Activated naive CD8-positive, alpha-beta T cell treated with anti-CD3 and anti-CD28 coated beads, Interleukin-2, amount 50 U/mL, for 24 hours (primary cell): ENCODE measurements at places on chromosomes 2 and 18.

DNA sequence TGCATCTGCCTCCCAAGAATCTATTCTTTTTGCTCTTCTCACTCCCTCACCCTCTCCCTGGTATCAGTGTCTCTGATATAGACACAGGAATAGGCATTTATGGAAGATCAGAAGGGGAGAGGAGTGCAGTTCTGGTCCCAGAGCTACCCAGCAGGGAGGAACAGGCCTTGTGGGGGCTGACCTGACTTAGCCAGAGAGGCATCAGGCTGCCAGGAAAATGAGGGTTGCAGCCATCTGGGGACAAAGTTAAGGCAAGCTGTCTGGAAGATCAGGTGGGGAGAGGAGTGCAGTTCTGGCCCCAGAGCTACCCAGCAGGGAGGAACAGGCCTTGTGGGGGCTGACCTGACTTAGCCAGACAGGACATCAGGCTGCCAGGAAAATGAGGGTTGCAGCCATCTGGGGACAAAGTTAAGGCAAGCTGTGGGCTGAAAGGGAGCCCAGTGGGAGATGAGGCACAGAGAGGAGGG, 69.9 kb upstream of the HK2 start:
- peak overlapping the region; percentile 15 for H3K27ac ChIP-seq
- H3K4me3 ChIP-seq = no peak overlapping the region
- DNase-seq = no peak
- no peaks in the 10 kb centered on the region for H3K27me3 ChIP-seq
- H3K36me3 ChIP-seq = no peaks in the 10 kb centered on the region

DNA sequence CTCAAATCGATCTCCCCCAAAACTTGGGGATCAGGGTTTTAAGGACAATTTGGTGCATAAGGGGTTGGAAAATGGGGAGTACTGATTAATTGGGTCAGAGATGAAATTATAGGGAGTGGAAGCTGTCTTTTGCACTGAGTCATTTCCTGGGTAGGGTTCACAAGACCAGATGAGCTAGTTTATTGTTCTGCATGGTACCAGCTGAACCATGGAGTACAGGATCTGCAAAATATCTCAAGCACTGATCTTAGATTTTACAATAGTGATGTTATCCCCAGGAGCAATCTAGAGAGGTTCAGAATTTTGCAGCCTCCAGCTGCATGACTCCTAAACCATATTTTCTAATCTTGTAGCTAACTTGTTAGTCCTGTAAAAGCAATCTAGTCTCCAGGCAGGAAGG, 73.1 kb downstream of the CPO start:
- no peak for DNase-seq
- H3K27ac ChIP-seq = no peak overlapping the region
- no peaks in the 10 kb centered on the region for H3K4me1 ChIP-seq

DNA sequence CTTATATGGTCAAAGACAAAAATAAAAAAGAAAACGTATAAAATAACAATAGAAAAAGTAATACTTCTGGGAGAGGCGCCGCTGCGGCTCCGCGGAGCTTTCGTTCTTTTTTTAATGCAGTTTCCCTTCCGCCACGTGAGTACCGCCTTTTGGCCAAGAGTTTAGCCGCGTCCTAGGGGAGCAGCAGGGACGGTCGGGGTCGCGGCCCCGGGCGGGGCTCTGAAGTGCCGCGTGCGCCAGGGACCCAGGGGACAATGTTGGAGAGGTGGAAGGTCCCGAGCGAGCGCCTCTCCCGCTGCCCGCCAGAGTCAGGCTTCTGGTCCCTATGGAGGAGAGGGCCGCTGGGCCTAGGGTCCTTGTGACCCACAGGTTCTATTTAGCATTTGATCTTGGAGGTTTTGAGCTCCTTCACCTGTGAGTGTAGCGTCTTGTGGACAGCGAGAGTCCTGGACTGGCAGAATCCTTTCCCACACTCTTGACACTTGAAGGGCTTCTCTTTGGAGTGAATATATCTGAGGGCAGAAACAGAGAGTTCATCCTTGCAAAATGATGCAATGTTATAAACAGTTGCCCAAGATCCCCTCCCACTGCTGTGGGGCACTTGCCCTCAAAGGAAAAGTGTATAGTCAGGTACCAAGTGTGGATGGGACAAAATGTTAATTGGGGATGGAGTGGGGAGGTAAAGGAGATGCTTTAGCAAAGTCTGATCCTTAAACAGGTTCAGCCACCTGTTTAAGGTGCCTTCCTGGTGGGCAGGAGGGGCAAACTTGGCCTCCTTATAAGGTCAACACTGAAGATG, 6.3 kb downstream of the OSR1 start:
- H3K36me3 ChIP-seq = peaks cover 2% of the 10 kb centered on the region
- no peak overlapping the region for H3K27ac ChIP-seq
- DNase-seq = no peak
- H3K27me3 ChIP-seq = peaks cover 81% of the 10 kb centered on the region
- peaks cover 43% of the 10 kb centered on the region for H3K4me1 ChIP-seq
- H3K4me3 ChIP-seq = peak overlapping the region; percentile 27

DNA sequence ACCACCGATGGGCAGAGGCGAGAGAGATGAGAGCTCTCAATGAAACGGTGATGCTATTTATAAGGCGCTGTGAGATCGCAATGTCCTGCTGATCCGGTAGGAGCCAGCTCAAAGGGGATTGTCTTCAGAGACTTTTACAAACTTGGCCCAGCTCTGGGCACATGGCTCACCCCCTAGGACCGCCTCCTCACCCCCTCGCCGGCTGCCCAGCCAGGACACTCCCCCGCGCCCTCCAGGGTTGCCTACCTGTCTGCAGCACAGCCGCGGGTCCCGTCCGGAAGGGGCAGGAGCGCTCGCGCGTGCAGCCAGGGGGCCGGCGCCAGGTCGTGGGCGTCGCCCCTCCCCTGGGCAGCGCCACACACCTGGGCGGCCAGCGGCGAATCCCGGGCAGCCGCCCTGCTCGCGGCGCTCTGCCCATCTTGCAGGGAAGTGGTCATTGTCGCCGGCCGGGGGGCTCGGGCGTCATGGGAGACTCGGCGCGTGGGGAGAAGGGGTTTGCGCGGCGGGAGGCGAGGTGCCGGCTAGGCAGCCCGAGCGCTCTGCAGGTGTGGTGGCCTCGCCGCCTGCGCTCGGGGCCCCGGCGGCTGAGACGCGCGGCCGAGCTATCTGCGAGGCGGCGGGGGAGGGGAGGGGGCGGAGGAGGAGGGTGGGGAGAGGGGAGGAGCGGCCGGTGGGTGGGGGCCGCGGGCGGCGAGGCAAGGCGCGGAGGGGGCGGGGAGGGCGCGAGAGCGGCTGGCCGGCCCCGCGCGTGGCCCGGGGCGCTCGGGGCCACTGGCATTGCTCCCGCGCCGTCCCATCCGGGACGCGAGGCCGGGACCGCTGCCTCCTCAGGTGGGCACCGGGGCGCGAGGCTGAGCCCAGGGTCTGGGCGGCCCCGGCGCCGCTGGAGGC, at the start of gene GRB14:
Gene GRB14 (minus strand): TSS at position 610 of the 891 bp plus-strand sequence. CDS start 173 bp downstream, at position 437.
- H3K36me3 ChIP-seq = no peaks in the 10 kb centered on the region
- DNase-seq = no peak
- H3K27me3 ChIP-seq = peaks cover 39% of the 10 kb centered on the region
- peaks cover 5% of the 10 kb centered on the region for H3K4me1 ChIP-seq
- H3K27ac ChIP-seq = no peak within 1 kb of the TSS
- no peak within 1 kb of the TSS for H3K4me3 ChIP-seq

DNA sequence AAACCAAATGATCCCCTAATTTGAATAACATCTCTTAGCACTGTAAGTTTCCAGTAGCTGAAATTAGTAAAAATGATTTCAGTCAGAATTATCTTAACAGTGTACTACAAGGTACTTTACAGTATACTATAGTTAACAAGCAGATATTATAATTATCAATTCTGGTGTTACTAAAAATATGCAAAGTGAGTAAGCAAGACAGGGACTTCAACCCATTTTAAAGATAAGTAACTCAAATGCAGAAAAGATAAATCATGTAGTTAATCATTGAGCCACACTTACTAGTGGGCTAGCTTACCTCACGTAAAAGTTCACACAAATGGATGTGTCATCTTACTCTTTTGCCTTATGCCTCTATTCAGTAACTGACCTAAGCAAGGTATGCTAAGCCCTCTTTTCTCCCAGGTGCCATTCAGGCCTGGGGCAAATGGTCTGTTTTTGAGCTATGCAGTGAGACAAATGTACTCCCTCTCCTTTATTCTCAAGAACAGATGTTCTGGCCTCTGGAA, 101.0 kb downstream of the NBAS start:
- DNase-seq = no peak
- H3K27me3 ChIP-seq = no peaks in the 10 kb centered on the region

DNA sequence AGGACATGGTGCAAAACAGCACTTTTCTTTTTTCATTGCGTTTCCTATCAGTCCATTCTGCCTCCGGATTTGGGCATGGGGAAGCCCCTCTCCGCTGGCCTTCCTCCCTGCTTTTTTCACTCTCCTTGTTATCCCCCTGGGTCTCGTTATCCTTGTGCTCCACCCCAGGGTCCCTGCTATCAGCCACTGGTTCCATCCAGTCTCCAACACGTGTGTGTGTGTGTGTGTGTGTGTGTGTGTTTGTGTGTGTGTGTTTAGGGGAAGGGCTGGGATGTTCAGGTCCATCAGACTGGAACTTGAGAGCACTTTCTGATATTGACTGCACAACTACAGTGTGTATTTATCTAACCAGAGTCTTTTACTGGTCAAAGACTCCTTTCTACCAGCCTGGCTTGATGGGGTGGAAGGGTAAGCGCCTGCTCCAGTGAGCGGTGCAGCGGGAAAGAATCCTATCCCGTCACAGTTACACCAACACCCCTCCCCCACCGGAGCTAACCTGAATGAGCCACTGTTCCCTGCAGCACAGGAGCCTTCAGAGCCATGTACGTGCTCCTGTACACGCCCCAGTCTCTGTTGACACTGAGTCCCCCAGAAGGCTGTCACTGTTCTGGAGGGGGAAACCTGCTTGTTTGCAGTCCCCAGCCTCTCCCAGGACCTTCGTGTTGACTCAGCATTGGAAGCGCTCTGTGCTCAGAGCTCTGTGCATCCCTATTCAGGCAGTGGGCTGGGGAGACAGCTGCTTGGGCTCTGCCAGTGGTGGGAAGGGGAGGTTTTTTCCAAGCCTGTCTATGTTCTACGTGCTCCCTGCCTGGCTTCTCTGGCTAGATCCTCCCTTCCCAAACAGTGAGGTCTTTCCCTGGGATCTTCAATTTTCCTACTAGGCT, 4.6 kb downstream of the INHA start:
- no peak overlapping the region for H3K27ac ChIP-seq
- no peaks in the 10 kb centered on the region for H3K4me1 ChIP-seq
- H3K36me3 ChIP-seq = no peaks in the 10 kb centered on the region
- no peak overlapping the region for H3K4me3 ChIP-seq
